ENCODE measurements at places on chromosomes 16 and 17.

GRCh38 chr17:47902039-47902744 lies 6.2 kb downstream of the SP2 start:
- no peak for DNase-seq

DNA sequence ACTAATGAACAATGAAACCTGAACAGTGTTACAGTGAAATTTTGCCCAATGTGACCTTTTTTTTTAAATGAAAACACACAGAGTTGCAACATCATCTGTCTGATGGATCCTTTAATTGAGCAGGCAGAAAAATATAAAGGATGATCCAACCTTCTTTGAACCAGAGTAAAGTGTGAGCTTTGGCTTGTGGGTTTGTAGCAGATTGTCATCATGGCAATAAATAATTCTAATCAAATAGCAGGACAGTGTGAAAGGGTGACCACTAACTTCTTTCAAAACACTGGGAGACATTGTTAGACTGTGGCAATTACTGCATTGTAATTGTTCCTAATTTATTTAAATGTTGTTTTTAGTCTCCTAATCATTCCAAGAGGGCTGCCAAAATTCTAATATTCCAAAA lies 197.2 kb downstream of the CHD9NB start:
- no peak for DNase-seq

DNA sequence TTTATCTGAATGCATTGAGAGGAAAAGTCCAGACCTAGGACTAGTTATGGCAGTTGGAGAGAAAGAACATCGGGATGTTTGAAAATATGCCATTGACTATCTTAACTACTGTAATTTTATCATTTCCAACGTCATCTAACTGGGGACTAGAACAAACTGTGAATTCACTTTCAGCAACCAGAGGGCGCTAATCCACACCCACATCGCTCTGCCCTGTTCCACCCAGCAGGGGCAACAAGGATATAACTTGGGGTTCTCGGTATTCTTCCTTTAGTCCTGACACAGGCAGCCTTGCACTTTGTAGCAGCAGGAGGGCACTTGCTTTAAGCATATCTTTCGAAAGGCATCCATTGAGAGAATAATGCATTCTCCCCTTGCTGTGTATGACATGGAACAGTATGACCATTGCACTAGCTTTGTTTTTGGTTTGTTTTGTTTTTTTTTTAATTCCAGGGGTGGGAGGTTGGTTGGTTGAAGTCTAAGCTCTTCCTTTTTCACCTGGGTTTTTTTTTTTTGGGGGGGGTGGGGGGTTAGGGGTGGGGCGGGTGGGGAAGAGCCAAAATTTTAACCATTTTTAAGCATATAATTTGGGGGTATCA lies 31.5 kb downstream of the SIAH1 start:
- peak; percentile 78 for DNase-seq

GRCh38 chr16:22139008-22139407 lies 23.3 kb upstream of the SDR42E2 start:
- no peak for DNase-seq

- no peak for DNase-seq
Measured at GRCh38 chr17:73362697-73363096, 50.9 kb upstream of the CDC42EP4 start.

- DNase-seq, result no peak
Measured at GRCh38 chr16:53504665-53505064, 1.7 kb upstream of the AKTIP start.

- DNase-seq, result no peak
Measured at GRCh38 chr17:79802736-79803420, 6.0 kb upstream of the CBX8 start.

DNA sequence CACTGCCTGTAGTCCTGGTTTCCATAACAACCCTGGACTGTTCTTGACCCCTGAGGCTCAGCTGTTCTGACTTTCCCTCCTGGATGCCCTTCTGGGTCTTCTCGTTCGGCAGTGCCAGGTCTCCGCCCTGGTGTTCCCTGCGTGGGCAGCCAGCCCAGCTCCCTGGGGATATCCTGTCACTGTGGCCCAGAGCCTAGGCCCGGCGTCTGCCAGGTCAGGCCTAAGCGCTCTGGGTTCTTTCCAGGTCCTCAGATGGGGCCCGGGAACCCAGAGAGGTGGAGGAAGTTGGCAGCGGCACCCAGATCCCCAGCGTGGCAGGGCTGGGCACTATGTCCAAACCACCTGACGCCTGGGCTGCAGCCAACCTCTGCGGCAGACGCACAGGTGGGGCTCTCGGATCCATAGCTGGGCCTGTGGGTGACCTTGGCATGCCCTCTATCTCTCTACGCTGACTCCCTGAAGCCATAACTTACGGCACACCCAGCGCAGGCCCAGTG lies 12.5 kb upstream of the ATP2A3 start:
- no peak for DNase-seq

DNA sequence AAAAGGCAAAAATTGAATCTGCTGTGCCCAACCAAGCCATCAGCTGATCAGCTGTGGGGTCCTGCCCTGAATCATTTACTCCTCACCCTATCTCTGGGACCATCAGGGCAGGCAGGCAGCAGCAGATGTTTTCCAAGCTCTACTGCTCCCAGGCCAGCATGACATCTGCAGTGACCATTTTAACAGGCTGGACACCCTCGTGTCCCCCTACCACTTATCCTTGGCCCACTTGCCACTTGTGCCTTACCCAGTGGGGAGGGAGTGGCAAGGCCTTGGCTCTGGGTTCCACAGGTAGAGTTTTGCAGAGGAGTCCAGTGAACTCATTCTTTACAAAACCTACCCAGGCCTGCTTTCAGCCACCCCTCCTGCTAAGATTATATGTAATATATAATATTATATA lies 12.0 kb upstream of the CA4 start:
- no peak for DNase-seq

- no peak for DNase-seq
Measured at GRCh38 chr16:72727565-72727964, 320.4 kb downstream of the ZFHX3 start.

DNA sequence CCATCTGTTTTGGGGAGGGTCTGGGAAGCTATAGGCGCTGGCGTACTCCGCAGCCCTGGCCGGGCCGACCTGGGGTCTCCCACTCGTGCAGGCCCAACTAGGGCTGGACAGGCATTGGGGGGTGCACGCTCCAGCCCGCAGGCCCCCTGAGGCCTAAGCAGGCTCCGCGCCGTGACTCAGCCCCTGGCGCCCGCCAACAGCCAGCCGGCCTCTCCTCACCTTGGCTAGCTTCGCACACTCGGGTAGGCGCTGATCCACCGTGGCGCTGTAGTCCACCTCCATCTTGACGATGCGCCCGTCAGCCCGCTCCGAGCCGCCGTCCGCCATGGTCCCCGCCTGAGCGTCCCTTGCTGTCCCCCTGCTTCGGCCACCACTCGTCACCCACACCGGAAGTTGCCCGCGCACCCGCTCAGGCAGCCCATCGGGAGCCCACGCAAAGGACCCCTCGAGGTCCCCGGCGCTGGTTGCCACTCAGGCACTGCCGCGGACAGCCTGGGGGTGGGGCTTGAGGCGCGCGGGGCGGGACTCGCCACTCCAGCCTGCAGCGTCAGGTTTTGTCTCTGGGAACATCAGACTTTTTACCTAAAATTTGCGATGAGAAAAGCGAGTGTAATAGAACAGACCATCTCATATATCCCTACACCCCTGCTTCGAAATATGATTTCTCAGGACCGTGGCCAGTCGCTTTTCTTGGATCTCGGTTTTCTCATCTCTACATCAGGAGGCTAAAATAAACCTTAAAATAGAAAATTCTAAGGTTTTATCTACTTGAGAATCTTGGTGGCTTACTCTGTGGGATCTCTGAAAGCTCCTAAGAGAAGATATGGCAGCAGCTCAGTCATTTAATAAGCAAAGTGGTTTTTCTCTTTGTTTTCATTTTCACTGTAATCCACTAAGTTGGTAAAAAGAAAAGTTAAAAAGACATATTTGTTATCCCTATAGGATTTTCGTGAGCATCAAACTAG lies at the start of gene PSMD12:
PSMD12 (minus strand) TSS at position 385 of the 965 bp plus-strand sequence; CDS start at position 327, 58 bp downstream.
- peak; percentile 91 for DNase-seq

DNA sequence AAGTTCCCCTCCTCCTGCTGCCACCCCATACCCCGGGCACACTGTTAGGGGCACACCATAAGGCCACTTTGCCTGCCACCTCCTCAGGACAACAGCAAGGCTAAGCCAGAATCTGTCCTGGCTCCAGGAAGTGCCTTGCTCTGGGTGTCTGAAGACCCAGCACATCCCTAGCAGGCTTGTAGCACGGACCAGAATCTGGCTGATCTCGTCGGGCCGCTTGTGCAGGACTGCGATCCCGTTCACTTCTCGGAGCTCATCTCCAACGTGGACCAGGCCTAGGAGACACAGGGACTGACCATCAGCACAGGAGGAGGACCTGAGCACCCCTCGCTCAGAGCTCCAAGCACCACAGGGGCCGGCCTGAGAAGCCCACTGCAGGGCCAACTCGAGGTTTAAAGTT lies 7.4 kb downstream of the MPP3 start:
- no peak for DNase-seq
